Inflammatory macrophage (primary cell): ENCODE measurements at places on chromosomes 1 and 21.
A peak's percentile ranks its signal among the peaks of the same experiment; 100 is the strongest.

DNA sequence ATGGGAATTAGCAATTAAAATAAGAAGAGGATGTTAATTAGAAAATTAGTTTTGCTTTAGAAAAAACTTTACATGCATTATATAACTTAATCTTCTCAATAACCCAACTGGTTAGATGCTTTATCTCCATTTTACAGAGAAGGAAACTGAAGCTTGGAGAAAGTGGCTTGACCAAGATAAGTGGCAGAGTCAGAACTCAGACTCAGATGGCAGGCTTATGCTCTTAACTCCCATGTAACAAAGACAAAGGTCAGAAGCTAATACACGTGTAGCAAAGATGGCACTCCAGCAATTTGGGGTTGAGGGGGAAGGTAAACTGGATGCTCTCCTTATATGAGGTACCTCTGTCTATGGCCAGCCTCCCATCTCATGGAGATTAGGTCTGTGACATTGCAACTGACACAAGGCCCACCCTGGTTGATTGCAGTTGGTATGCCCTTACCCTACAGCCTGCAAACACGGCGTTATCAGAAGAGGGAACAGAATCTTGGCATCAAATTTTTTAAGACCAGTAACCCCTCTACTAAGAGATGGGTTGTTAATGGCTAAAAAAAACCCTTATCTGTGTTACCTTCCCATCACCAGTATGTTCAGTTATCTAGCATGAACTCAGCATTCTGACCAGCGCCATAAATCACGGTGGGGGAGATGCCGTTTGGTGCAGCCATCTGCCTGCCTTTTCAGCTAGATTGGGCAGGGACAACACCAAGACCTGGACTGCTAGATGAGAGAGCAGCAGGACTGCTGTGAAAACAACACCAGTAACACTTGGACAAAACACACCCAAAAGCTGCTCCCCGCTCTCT is 97.0 kb downstream of the UBR4 start:
- DNase-seq: no peak

DNA sequence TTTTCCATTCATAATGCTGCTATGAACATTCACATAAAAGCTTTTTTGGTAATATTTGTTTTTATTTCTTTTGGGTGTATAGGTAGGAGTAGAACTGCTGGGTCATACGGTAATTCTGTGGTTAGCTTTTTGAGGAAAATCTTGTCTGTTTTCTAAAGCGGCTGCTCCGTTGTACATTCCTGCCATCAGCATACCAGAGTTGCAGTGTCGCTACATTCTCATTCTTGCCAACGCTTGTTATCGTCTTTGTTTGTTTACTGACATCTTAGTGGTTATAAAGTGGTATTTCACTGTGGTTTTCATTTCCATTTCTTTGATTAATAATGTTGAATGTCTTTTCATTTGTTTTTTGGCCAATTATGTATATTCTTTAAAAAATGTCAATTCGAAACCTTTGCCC is 469.8 kb upstream of the ZP4 start:
- no peak for DNase-seq

DNA sequence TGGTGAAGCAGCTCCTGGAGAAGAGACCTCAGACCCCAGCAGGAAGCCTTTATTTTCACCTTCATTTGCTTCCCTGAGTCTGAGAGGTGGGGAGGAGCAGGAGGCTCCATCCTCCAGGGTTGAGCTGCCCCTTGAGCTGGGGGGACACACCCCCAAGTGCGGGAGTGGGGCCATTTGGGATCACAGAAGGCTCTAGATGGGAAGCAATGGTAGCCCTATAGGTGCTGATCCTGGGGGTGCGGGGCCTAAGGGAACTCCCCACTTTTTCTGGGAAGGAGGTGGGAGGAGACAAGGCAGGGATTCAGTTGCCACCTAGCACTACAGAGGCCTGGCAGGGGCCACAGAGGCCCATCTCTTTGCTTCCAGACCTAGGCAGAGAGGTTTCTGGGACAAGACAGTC is 247.9 kb upstream of the CSF3R start:
- no peak for DNase-seq

- peak; percentile 53 for DNase-seq
Measured at GRCh38 chr1:39410915-39411436, 80.5 kb upstream of the BMP8A start.

- no peak for DNase-seq
Measured at GRCh38 chr1:58000116-58000515, 546.4 kb downstream of the OMA1 start.

GRCh38 chr1:75470448-75470847 is 140.5 kb downstream of the SLC44A5 start:
- no peak for DNase-seq

- DNase-seq: no peak
Measured at GRCh38 chr21:44822484-44823178, 4.8 kb upstream of the SUMO3 start.

- DNase-seq: no peak
Measured at GRCh38 chr1:230008721-230009120, 58.3 kb upstream of the GALNT2 start.

- DNase-seq: peak; percentile 65
Measured at GRCh38 chr21:14864211-14865021, 200.4 kb downstream of the NRIP1 start.

DNA sequence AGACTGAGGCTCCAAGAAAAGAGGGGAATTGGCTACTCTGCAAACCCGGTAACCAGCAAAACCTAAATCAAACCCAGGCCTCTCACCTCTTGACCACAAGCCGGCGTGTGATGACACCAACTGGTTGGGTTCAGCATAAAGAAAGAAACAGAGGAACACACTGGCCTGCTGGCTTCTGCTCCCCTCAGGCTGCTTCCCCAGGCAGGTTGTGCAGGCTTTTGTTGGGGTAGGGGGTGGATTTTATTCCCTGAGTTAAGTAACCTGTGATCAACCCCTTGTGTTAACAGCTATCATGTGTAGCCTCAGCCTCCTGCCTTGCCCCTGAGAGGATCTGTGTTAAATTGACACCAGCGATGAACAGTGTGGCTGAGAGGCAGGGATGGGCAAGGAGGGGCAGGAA is 111.6 kb upstream of the ZBTB40 start:
- no peak for DNase-seq

DNA sequence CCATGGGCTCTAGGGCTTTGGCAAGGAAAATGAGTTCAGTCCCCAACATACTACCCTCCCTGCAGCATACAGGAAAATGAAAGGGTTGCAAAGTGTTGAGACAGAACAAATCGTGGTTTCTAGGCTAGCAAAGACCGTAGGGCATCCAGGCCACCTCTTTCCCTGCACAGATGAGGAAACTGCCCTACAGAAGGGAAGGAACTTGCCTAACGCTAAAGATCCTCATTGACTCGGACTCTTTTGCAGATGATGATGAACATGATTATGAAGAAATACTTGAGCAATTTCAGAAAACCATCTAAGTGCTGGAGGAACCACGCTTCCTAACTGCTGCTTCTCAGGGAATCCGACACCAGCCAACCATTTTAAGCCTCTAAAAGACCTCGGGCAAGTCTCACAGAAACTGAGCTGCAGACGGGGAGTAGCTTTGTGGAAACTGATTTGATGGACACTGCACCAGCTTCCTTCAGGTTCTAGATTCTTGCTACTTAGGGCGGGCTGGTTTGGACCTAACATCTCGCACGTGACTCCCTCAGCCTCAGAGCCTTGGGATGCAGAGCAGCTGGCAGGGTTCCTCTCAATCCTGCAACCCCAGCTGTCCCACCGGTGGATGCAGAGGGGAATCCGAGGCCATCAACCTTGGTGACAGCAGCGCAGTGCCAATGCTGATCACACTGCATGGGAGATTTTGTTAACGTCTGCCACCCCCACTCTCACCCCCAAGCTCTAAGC is 13.4 kb downstream of the THEMIS2 start:
- DNase-seq: peak; percentile 94

DNA sequence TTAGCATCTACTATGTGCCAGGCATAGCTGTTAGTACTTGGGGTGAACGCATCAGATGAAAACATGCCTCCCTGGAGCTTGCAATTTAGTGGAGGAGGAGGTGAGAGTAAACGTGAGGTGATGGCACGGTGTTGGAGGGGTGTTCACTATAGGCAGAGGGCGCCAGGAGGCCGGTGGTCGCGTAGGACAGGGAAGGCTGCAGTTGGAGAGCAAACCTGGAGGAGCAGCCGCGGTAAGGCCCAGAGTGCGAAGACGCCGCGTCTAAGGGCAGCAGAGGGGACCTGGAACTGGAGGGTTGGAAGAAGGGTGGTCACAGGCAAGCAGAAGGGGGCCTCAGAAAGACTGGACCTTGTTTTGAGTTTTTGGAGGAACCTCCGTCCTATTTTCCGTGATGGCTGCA is 30.2 kb upstream of the TRIM17 start:
- DNase-seq: no peak

- DNase-seq: no peak
Measured at GRCh38 chr21:9008636-9009035, 1512.7 kb upstream of the TPTE start.

- DNase-seq: no peak
Measured at GRCh38 chr1:175129182-175129581, 61.5 kb downstream of the TNN start.

DNA sequence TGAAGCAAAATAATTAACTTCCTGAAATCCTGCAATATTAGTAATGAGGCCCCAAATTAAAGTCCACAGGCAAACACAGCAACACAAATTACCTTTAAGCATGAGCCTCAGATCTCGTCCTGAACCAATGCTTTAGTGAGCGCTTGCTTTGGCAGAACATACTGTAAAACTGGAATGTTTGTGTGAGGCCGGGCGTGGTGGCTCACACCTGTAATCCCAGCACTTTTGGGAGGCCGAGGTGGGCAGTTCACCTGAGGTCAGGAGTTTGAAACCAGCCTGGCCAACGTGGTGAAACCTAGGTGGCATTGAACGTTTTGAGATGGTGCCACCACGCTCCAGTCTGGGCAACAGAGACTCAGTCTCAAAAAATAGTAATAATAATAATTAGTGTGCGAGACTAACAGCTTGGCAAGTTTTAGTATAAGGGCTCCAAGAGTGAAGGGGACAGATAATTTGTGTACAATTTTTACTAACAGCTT is 17.8 kb downstream of the SFPQ start:
- no peak for DNase-seq

- no peak for DNase-seq
Measured at GRCh38 chr1:54807756-54808155, 6.6 kb upstream of the TTC22 start.
